ENCODE measurements at places on chromosomes 13 and 19.

DNA sequence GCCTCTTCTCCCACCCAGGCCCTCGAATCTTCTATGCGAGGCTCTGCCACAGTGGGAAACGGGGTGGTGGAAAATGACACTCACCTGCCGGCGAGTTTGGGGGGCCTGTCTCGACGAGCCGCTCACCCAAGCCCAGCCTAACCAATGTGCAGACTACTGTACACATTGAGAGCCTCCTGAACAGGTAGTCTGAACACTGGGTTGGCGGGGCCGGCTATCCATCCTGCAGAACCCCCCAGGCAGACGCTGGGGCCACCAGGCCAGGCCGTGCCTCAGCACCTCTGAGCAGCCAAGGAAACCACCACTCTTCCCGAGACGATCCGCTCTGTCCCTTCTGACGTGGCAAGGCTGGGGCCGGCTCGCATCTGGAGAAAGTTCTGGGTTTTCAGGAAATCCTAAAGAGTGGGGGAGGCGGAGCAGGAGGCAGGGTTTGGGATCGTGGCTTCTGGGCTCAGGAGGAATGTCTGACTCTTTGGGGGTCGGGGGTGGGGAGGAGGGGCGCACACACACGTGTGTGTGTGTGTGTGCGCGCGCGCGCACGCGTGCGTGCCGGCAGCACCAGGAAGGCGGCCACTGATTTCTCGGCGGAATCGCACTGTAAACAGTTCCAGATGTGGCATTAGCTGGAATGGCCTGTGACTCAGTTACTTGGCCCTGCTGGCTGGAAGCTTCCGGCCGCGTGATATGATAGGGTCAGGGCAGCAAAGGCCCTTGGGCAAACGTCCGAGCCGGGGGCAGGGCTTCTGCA lies 18.5 kb downstream of the TMED1 start:
- DNase-seq, result no peak

DNA sequence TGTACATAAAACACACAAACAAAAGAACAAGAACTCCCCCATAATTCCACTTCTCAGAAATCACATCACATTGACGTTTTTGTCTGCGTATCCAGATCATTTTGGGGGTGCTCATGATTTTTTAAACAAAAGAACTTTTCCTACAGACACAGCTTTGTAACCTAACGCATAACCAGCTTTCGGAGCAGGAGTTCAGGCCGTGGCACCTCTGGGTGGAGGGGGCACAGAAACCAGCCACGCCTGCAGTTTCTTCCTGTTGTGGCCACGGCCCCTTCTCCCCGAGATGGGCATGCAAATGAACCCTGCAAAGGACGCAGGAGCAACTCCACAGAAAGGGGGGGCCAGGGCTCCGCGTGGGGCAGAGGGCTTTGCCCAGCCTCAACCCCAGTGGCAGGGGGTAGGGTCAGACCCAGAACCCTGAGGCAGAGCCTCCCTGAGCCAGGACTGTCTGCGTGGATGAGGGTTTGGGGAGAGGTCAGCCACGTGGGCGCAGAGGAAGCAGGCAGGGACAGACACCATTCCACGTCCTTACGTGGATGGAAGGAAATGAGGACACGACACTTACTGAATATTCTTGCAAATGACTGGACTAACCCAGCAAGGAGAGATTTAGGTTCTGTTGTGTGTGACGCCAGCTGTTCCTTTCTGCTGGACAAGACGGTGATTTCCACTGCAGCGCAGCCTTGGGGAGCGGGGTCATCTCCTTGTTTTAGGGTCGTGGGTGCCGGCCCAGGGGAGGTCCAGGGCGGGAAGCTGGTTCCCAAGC lies 64.4 kb downstream of the RASA3 start:
- peak; percentile 37 for DNase-seq

DNA sequence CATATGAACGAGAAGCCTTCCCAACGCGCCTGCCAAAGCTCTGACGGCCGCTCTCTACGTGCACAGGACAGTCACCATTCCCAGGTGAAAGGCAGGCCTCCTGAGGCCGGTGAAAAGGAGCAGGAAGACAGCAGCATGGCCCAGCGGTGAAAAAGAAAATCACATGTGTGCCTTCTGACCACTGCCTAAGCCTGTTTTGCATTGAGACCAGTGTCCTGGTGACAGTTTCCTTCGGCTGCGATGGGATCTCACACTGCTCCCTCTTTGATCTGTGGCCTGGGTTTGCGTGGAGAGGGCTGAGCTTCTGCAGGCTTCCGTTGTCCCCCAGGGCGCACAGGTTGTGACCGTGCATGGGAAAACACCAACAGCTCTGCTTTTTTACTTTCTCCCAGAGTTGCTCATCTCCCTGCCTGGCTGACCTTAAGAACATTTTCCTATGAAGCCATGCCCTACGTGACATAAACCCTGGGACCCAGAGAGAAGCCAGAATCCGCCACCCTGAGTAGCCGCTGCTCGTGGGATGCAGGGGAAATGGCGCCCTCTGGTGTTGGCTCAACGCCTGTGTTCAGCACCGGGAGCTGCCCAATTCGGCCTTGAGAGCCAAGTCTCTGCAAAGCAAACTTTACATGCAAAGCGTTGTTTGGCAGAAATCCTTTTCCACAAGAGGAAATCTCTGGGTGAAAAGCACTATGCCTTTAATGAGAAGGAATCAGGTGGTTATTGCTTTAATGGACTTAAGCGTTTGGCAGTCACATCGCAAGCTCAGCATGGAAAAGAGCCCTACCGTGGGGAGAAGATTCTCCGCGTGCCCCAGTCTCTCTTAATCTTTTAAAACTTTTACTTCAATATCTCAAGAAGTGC lies 112.2 kb upstream of the GPR12 start:
- DNase-seq, result peak; percentile 76

GRCh38 chr19:34263745-34264237 lies 9.4 kb downstream of the GARRE1 start:
- DNase-seq, result no peak

GRCh38 chr13:99280166-99280565 lies 22.0 kb upstream of the GPR18 start:
- no peak for DNase-seq

GRCh38 chr13:25281193-25281934 lies 5.9 kb downstream of the MTMR6 start:
- no peak for DNase-seq

DNA sequence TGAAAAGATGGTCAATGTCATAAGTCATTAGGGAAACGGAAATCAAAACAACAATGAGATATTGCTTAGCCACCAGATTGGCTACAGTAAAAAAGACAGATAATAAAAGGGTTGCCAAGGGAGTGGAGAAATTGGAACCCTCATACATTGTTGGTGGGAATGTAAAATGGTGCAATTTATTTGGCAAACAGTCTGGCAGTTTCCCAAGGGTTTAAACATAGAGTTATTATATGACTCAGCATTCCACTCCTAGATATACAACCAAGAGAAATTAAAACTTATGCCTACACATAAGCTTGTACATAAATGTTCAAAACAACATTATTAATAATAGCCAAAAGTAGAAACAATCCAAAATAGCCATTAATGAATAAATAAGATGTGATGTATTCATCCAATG lies 9.9 kb upstream of the ZNF227 start:
- DNase-seq, result no peak

GRCh38 chr19:12669270-12670158 lies 2.9 kb downstream of the WDR83 start:
- peak; percentile 82 for DNase-seq

DNA sequence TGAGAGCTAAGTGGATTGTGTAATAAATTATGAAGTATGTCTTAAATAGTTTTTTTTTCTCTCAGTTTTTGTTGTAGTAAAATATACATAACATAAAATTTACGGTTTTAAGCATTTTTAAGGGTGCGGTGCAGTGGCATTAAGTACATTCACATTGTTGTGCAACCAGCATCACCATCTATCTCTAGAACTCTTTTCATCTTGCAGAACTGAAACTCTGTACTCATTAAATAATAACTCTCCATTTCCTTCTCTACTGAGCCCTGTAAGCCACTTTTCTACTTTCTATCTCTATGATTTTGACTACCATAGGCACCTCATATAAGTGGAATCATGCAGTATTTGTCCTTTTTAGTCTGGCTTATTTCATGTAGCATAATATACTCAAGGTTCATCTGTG lies 87.1 kb downstream of the GJA3 start:
- no peak for DNase-seq

- peak; percentile 63 for DNase-seq
Measured at GRCh38 chr19:42601811-42602443, 7.2 kb upstream of the CEACAM8 start.

DNA sequence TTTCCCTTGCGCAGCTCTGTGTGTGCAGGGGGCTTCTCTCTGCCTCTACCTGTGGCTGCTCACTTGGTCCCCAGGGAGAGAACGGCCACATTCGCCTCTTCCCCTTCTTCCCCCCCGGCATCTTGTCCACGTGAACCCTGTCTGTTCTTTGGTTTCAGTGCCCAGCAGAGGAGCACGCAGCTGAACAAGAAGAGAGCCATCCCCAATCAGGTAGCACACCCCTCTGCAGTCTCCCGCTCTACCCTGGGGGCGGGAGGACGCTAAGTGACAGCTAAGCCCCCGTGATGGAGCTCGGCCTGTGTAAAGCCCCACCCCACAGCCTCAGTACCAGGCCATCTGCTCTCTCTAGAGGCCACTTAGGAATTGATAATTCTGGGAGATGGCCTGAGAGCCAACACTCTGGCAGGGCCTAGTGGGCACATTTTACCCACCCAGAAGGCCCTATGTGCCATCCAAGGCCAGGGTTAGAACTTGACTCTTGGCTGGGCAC lies 30.2 kb downstream of the TMED1 start:
- DNase-seq, result no peak

DNA sequence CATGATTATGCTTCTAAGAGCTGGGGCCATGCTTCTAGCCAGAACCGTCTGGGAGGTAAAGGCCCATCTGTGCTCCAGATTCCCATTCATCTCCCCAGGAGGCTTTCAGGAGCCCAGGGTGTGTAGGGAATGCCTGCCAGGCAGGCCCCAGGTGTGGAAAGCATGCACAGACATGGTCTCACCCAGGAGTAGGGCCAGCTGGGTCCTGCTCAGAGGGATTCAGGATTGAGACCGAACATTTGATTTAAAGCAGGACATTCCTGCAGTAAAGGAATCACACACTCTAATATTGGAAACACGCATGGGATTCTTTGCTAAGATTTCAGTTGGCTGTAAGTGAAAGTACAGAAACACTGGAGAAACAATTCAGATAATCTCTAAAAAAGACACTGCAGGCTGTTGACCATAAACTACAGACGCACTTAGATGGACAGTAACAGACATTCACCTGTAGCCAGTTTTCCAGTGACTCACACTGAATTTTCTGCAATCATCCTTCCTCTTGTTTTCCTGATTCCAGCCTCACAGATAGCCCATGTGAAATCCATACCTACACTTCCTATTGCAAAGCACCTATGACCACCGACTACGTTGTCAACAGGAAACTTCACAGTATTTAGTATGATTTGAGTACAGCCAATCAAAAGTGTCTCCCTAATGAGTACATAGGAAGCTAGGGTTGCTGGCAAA lies 257.8 kb downstream of the TBC1D4 start:
- DNase-seq, result no peak

- peak; percentile 78 for DNase-seq
Measured at GRCh38 chr19:41753936-41754529, 1.3 kb upstream of the CEACAM6 start.

DNA sequence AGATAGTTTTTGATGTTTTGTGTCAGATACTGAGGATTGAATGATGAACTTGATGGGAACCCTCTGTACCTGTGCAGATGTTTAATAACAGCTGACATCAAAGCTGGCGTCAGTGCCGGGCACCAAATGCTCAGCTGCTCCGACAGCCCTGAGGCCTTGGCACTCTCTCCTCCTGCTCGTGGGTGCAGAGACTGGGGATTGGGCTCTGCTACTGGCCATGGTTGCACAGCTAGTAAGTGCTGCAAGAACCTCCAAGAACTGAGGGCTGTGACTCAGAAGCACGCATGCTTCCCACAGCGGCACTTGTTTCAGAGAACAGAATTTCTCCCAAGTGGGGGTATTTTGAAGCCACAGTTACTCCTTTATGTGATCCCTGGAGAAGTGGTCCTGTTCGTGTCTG lies 5.9 kb downstream of the LAMP1 start:
- DNase-seq, result no peak

DNA sequence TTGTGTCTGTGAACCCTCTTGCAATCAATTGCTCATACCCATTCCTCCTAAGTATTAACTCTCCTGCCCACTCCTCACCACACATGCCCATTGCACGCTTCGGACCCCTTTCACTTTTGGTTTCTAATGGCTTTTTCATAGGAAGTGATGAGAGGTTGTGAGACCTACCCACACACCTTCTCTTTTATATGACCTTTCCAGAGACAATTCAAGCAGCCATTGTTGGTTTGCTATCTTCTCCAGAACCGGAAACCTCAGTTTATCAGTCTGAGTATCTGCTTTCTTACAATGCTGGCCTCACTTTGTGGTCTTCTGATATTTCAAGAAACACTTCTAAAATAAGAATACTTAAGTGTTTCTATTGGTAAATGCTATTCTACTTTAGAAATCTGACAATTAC lies 1550.8 kb upstream of the SLC10A2 start:
- DNase-seq, result no peak

GRCh38 chr19:1654178-1654792 lies 1.9 kb upstream of the TCF3 start:
- DNase-seq, result no peak

DNA sequence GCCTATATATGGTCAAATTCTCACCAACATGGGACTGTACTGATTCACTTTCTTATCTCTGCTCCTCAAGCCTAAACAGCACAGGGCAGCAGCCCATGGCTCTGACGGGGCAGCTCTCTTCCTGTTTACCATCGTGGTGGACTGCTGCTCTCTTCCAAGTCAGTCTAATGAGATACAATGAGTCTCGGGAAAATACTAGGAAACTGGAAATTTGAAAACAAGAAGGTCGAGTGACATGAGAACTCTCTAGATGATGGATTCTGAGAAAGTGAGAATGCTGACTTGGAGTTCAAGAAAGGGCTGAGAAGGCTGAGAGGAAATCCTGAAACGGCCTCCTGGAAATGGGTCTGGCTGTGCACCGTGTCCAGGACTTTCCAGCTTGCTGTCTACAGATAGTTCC lies 122.8 kb upstream of the ARGLU1 start:
- DNase-seq, result no peak

DNA sequence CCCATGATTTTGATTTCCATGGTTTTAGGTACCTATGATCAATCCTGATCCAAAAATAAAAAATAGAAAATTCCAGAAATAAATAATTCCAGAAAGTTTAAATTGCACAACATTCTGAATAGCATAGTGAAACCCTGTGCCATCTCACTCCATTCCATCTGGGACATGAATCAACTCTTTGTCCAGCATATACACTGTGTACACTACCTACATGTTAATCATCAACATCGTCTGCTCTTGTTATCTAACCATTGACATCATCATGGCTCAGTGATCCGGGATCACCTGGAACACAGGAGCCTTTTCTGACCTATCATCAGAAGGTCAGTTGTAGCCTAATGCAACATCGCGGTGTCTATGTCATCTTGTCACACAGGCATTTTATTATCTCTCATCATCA lies 75.6 kb downstream of the MYO16 start:
- no peak for DNase-seq

- DNase-seq, result no peak
Measured at GRCh38 chr19:54691582-54692297, 29.0 kb downstream of the LILRB4 start.

- DNase-seq, result peak; percentile 74
Measured at GRCh38 chr19:7348587-7349230, at the start of gene ARHGEF18. Gene ARHGEF18 (plus strand): TSS chr19:7348937. CDS start chr19:7362891, 13,954 bp downstream.
